SJCRH30 (cell line): ENCODE measurements at places on chromosomes 4 and X. TPM values are rescaled to one million over a fixed set of nuclear protein-coding genes. Genes with fewer than 3 reads are reported as not detected.

The OPRPN gene
- not detected in 2 replicates for total RNA-seq

The GCNA gene
- total RNA-seq, result 0.26 and 0.48 TPM in 2 replicates

The MAOA gene
- 0.35 and 0.47 TPM in 2 replicates for total RNA-seq

The CT55 gene
- 0.08 and 0.40 TPM in 2 replicates for total RNA-seq

The CPE gene
- not detected in 2 replicates for total RNA-seq

DNA sequence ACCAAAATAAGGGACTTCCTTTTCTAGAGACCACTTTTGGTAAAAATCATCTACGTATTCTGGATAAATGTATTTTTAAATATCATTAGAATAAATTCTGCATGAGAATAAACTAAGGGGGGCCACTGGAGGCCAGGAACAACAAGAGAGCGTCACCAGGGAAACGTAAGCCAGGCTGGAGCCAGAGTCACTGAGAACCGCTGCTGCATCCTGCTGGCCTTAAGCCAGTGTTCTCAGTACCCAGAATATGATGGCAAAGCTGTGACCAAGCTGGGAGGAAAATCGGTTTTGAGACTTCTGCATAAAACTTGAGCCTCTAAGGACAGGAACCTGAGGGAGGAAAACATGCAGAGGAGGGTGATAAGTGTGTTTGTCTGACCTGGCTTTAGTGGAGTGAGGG lies 63.0 kb upstream of the FAM9A start:
- no peaks in the 10 kb centered on the region for H3K27me3 ChIP-seq
- no peaks in the 10 kb centered on the region for H3K36me3 ChIP-seq
- no peak for DNase-seq
- H3K27ac ChIP-seq, result no peak overlapping the region
- no peak overlapping the region for H3K4me3 ChIP-seq

DNA sequence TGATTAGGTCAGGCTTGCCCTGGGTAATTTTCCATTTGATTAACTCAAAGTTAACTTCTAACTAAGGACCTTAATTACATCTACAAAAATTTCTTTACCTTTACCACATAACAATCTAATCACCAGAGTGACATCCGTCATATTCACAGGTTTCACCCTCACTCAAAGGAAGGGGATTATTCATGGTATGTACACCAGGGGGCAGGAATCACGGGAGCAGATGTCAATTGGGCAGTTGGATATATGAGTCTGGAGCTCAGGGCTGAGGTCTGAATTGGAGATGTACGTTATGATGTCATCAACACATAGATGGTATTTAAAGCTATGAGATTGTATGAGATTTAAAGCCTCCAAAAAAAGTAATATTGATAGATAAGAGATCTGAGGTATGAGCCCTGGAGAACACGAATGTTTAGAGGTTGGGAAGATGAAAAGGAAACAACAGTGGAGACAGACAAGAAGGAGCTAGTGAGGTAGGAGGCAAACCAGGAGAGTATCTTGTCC lies 52.9 kb downstream of the PGRMC1 start:
- H3K27ac ChIP-seq, result no peak overlapping the region
- no peaks in the 10 kb centered on the region for H3K4me1 ChIP-seq
- H3K36me3 ChIP-seq, result no peaks in the 10 kb centered on the region
- H3K27me3 ChIP-seq, result peaks cover 11% of the 10 kb centered on the region; the same call in 1 of the 2 replicates

DNA sequence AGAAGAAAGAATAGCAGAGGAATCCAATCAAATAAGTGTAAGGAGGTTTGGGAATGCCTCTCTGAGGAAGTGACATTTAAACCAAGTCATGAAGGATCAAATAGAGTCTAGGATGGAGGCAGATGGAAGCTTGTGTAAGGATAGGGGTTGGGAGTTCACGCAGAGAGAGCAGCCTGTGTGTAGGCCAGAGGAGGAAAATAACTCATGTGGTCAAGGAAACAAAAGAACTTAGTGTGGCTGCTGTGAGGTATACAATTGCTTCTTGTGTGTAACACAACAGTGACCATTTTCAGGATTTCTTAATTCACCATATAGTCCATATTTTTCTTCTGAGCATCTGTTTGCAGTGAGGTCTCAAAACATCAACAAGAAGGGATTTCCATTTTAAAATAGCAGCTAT lies 77.6 kb upstream of the PACRGL start:
- no peak for DNase-seq
- no peaks in the 10 kb centered on the region for H3K4me1 ChIP-seq
- 0 out of 2 replicates have a peak, but pooled peaks cover 12% of the 10 kb centered on the region for H3K27me3 ChIP-seq

DNA sequence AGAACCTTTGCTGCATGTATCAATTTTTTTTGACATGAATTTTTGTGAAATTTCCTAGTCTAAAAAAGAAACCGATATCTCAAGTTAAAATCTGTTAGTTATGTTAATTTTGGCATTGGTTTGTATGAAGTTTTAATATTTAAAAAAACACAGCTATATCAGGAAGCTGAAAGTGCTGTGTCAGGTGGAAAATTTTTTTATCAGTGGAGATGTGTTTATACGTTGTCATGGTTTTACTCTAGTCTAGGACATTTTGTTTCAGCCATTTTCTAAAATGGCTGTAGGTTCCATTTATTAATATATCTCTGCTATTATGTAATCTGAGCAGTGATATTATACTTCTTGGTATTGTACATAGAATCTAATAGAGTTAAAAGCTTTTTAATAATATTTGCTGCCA lies 34.2 kb downstream of the OCRL start:
- H3K4me3 ChIP-seq, result no peak overlapping the region
- no peaks in the 10 kb centered on the region for H3K27me3 ChIP-seq
- no peaks in the 10 kb centered on the region for H3K4me1 ChIP-seq
- H3K27ac ChIP-seq, result no peak overlapping the region
- H3K36me3 ChIP-seq, result peaks cover 15% of the 10 kb centered on the region

DNA sequence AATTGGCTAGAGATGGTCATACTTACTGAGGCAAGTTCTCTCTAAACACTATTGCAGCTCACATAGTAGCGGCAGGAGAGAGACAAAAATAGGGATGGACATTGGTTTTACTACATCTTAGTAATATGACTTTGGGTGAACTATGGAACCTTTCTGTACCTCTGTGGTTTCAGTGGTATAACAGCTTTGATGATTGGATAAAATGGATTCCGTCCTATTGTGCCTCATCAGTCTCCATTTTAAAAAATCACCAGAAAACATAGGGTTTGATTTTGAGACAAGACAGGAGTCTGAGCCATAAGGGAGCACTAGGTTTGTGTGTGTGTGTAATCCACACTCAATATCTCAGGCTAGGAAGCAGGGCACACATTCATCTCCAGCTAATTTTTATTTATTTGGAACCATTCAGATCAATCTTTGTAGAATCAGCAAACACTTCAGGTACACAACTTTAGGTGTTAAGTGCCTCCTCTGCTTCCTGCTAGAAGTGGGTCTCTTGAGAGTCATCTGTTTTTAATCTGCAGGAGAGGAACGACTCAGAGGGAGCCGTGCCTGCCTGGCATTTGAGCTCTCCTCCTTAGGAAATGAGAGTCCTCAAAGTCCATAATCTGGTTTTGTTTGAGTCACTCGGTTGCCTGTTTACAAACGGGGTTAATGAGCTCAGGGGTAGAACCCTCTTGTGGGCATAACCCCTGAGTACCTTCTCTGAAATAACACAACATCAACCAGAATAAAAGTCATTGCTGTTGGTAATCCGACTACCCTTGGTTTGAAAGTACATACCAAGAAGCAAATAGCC lies 238.5 kb upstream of the BOD1L1 start:
- H3K27me3 ChIP-seq, result no peaks in the 10 kb centered on the region
- no peaks in the 10 kb centered on the region for H3K4me1 ChIP-seq
- no peak overlapping the region for H3K4me3 ChIP-seq

GRCh38 chrX:41047878-41048534 lies 37.2 kb upstream of the USP9X start:
- H3K27me3 ChIP-seq, result no peaks in the 10 kb centered on the region
- H3K27ac ChIP-seq, result no peak overlapping the region
- H3K36me3 ChIP-seq, result no peaks in the 10 kb centered on the region
- no peak overlapping the region for H3K4me3 ChIP-seq
- H3K4me1 ChIP-seq, result no peaks in the 10 kb centered on the region

GRCh38 chr4:128570387-128570975 lies 239.0 kb upstream of the JADE1 start:
- peaks cover 15% of the 10 kb centered on the region for H3K4me1 ChIP-seq
- no peak overlapping the region for H3K4me3 ChIP-seq
- H3K27me3 ChIP-seq, result no peaks in the 10 kb centered on the region
- H3K36me3 ChIP-seq, result no peaks in the 10 kb centered on the region
- DNase-seq, result no peak

- H3K36me3 ChIP-seq, result no peaks in the 10 kb centered on the region
- H3K4me1 ChIP-seq, result no peaks in the 10 kb centered on the region
- no peaks in the 10 kb centered on the region for H3K27me3 ChIP-seq
- H3K4me3 ChIP-seq, result no peak overlapping the region
- H3K27ac ChIP-seq, result no peak overlapping the region
These were observed 588.9 kb downstream of the ZNF674 start for GRCh38 chrX:45956191-45956870.

- H3K4me1 ChIP-seq, result no peaks in the 10 kb centered on the region
- DNase-seq, result no peak
- H3K36me3 ChIP-seq, result no peaks in the 10 kb centered on the region
- no peaks in the 10 kb centered on the region for H3K27me3 ChIP-seq
These were observed 45.2 kb upstream of the BMP15 start for GRCh38 chrX:50865311-50865710.

DNA sequence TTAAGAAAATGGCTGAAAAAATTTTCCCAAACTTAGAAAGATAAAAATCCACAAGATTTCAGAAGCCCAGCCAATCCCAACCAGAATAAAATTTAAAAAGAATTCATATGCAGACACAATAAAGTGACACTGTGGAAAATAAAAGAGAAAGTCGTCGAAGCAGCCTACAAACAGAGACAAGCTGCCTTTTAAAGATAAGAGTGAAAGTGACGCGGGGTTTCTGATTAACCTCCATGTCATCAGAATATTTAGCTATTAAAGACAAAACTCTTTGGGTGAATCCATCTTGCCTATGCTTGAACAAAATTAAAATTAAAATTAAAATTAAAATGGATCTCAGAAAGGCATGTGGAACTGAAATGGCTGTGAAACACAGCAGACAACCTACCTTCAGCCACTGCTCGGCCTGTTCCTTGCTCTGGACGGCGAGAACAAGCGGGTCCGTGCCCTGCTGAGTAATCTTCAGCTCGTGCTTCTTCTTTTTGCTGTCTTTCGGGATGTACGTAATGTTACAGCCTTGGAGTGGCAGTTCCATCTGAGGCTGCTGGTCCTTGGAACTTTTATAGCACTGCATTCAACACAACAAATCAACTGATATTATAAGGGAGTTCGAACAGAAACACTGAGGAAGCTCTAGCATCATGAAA lies 101.4 kb downstream of the AFAP1 start:
- H3K27me3 ChIP-seq, result no peaks in the 10 kb centered on the region
- no peak for DNase-seq
- peaks cover 10% of the 10 kb centered on the region for H3K4me1 ChIP-seq
- H3K36me3 ChIP-seq, result peaks cover 13% of the 10 kb centered on the region

GRCh38 chr4:20839957-20840356 lies 139.7 kb downstream of the PACRGL start:
- no peaks in the 10 kb centered on the region for H3K27me3 ChIP-seq
- peak; percentile 40 for DNase-seq
- H3K4me3 ChIP-seq, result no peak overlapping the region
- peak overlapping the region; percentile 35 for H3K27ac ChIP-seq
- H3K4me1 ChIP-seq, result peaks cover 13% of the 10 kb centered on the region

GRCh38 chrX:57677132-57677858 lies 2.8 kb downstream of the NLRP2B start:
- no peaks in the 10 kb centered on the region for H3K4me1 ChIP-seq
- peak; percentile 58 for DNase-seq
- H3K27ac ChIP-seq, result no peak overlapping the region

- H3K27me3 ChIP-seq, result no peaks in the 10 kb centered on the region
- H3K4me1 ChIP-seq, result no peaks in the 10 kb centered on the region; the same call in 1 of the 2 replicates
- DNase-seq, result peak; percentile 48
- H3K36me3 ChIP-seq, result peaks cover 3% of the 10 kb centered on the region
- peak overlapping the region; percentile 79 for H3K4me3 ChIP-seq
These were observed 1.0 kb upstream of the DCK start for GRCh38 chr4:70992391-70992881.

DNA sequence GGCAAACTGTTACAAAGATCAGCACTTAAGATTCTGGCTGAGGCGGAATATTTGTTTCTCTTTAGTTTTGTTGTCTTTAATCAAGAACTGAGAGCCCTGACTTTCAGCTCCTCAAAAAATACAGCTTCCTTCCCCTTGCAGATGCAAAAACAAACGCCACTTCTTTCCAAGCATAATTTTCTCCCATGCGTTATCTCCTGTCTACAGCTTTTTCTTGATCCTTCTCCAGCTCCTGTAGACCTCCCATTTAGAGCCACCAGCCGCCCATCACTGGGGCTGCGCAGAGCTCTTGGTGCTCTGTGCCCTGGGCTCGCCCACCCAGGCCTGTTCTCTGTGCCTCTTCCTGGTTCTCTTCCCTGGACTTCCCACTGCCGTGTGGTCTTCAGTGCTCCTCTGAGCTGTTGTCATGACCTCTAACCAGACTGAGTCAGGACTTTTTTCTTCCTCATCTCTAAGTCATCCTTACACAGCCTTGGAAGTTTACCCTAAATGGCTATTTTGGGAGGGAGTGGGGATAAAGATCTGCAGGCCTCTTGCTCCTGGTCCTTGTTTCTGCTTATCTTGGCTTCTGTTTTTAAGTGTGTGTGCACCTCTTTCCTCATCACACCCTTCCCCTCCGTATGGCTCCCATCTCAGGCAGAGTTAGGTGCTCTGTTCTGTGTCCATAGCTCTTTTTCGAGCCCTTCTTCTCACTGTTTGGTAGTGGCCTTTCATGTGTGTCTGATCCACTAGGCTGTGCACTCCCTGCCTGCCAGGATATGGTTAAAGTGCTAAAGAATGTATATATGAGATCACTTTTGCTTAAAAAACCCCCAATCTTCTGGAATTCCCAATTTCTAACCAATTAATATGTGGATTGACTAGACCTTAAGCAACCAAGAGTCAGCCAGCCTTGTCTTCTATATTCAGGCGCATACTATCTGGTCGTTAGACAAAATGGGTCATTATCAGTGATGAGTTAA lies 122.5 kb downstream of the PTTG2 start:
- DNase-seq, result no peak
- no peak overlapping the region for H3K27ac ChIP-seq
- H3K4me1 ChIP-seq, result peaks cover 26% of the 10 kb centered on the region
- H3K27me3 ChIP-seq, result no peaks in the 10 kb centered on the region
- 0 out of 2 replicates have a peak, but pooled peaks cover 2% of the 10 kb centered on the region for H3K36me3 ChIP-seq

GRCh38 chrX:17039826-17040225 lies 93.4 kb downstream of the REPS2 start:
- H3K27ac ChIP-seq, result no peak overlapping the region
- H3K36me3 ChIP-seq, result no peaks in the 10 kb centered on the region
- no peak overlapping the region for H3K4me3 ChIP-seq
- no peaks in the 10 kb centered on the region for H3K27me3 ChIP-seq
- peaks cover 16% of the 10 kb centered on the region for H3K4me1 ChIP-seq

- no peaks in the 10 kb centered on the region; the same call in 1 of the 2 replicates for H3K36me3 ChIP-seq
- peak overlapping the region; percentile 81 for H3K27ac ChIP-seq
- H3K4me1 ChIP-seq, result no peaks in the 10 kb centered on the region
These were observed 792 bp downstream of the PPID start for GRCh38 chr4:158722291-158722916.

DNA sequence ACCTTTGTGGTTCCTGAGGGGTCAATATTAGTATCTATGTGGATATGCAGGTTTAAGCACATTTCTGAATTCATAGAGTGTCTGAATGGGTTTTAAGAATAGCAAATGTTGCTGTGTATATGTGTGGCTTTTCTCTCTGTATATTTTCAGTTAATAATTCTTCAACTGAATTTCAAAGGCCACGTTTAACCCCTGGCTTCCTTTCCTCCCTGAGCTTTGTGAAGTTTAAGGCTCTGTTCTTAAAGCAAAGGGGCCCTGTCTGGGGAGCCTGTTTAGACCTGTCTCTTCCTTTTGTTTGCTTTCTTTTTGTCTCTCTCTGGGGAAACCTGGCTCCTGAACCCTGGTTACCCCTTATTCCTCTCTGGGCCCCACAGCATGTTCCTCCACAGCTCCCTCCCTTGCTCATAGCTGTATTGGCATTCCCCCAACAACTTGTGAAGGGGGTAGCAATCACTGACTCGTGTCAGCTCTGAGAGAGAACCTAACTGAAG lies 139.1 kb downstream of the COL4A6 start:
- no peaks in the 10 kb centered on the region for H3K27me3 ChIP-seq
- H3K4me1 ChIP-seq, result no peaks in the 10 kb centered on the region
- no peak for DNase-seq
